ENCODE measurements at places on chromosomes 12 and 14.

GRCh38 chr14:76962303-76962660 is 66.2 kb downstream of the IRF2BPL start:
- no peak for DNase-seq

- no peak for DNase-seq
These were observed 939.0 kb upstream of the ATXN7L3B start for GRCh38 chr12:73598626-73599025.

DNA sequence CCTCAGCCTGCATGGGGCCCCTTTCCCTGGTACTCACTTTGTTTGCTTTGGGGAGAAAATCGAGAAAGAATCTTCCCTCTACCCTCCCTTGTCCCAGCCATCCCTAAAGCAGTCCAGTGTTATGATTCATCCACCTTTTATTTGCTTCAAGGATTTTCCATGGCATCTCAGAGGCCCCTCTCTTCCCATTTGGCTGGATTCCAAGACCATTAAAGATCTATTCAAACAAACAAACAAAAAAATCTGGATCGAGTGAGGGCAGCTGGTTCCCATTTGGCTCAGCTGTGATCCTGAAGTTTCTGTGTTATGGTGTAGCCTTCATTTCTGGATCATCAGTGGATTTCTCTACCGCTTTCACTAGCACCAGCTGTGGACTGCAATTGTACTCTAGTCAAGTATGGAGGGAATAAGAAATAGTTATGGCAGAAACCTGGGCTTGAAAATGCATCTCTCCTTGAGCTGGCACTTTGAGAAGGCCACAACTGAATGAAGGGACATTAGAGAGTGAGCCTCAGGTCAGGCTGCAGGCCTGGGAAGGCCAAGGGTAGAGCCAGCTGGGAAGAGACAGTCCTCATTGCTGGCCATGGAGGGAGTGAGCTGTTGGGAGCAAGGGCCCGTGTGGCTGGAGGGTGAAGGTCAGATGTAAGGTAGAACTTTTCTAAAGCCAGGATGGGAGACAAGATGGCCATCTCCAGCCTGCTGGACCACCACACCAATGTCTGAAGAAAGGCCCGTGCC is 13.7 kb downstream of the KRT71 start:
- no peak for DNase-seq

DNA sequence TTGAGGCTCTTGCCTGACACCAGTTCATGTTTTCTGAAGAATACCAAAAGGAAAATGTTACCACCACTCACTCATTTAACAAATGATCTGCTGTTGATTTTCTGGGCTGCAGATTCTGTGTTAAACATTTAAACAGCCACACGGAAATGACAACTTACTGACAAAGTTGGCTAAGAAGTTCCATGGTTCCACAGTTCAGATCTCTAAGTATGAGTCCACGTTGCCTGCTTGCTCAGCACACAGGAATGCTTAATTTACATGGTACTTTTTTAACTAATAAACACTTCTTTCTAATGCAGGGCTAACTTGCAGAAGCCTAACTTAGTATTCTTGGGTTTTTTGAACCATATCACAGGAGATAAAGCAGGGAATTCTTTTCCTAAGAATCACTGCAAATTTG is 34.7 kb downstream of the PTGER2 start:
- DNase-seq = no peak

GRCh38 chr14:65373671-65374039 is 38.9 kb upstream of the FUT8 start:
- no peak for DNase-seq

DNA sequence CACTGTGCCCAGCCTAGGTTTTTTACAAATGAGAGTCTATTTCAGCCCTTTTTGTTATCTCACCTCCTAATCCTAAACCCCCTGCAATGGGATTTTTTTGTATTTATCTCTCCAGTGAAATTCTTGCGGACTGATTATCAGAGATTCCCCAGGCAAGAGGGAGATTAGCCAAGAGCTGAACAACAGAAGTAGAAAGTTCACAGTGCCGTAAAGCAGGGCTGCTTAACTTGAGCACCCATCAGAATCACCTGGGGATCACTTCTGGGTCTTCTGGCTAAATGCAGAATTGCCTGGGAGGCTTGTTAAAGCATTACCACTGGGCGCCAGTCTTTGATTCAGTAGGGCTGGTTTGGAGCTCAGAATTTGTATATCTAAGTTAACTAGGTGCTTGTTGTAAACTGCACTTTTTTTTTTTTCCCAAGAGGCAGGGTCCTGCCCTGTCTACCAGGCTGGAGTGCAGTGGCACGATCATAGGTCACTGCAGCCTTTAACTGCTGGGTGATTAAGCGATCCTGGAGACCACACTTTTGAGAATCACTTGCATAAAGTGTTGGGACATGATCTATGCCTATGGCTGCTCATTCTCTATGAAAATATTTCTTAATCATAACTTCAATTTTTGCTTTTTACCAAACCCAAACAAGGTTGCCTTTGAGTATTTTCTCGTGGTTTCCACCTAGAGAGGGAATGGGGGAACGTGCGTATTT is 1.1 kb upstream of the DPPA3 start:
- no peak for DNase-seq

GRCh38 chr12:77615332-77615731 is 215.4 kb upstream of the NAV3 start:
- DNase-seq = no peak

GRCh38 chr12:18749386-18749957 is 11.6 kb downstream of the CAPZA3 start:
- no peak for DNase-seq

- DNase-seq = no peak
These were observed 1.7 kb downstream of the NUDT4 start for GRCh38 chr12:93379326-93379980.

Measured in T-helper 17 cell (primary cell).